ENCODE measurements at places on chromosomes 2 and 18. TPM values are rescaled to one million over a fixed set of nuclear protein-coding genes. Genes with fewer than 3 reads are reported as not detected.

The NFATC1 gene
- 5.7 TPM for total RNA-seq

The UGT1A6 gene
- total RNA-seq = not detected

The DES gene
- not detected for total RNA-seq

The SCN3A gene
- not detected for total RNA-seq

The SULT1C2 gene
- not detected for total RNA-seq

The UGP2 gene
- total RNA-seq = 101 TPM

The GPR45 gene
- not detected for total RNA-seq

The CFAP210 gene
- total RNA-seq = not detected
